ENCODE measurements at places on chromosomes 16 and 17.

DNA sequence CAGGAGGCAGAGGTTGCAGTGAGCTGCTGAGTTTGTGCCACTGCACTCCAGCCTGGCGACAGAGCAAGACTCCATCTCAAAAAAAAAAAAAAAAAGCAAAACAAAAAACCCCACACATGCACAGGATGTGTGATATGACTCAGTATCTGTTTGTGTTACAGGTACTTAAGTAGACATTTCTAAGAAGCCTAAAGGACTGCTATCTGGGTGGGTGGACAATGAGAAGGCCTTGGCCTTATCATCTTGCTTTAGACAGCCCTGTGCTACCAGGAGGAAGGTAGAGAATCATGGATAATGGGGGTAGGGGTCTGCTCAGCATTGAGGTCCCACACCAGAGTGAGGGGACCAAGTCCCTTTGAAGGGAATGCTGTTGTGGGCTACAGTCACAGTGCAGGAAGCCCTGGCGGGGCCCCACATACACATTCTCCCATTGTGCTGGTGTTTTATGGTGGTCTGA is 26.7 kb downstream of the PLD6 start:
- no peak for DNase-seq

GRCh38 chr17:49567871-49568694 is 7.6 kb upstream of the NXPH3 start:
- DNase-seq, result peak; percentile 63

DNA sequence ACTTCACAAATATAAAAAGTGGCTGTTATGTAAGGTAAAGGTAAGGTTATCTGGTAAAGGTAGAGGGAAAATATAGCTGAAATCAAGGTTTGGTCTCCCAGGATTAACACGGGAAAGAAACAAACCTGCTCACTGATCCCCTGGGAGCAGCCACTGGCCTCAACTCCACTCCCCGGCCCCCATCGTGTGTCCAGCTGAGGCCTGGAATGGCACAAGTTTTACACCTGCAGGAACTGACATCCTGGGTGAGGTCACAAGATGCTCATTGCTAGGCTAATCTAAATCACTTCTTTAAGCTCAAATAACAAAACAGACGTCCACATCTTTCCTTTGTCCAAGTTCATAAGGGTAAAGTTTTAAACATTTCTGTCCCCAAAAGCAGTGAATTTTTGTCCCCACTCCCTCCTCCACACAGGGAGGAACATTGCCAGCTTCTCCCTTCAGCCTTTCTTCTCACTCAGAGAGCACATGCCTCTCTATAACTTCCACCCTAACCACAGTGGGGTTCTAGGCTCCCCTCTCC is 46.3 kb downstream of the ERN1 start:
- no peak for DNase-seq

GRCh38 chr16:65070831-65071432 is 50.9 kb downstream of the CDH11 start:
- no peak for DNase-seq

GRCh38 chr16:82344157-82344556 is 174.1 kb upstream of the MPHOSPH6 start:
- DNase-seq, result no peak

Measured in activated T-helper 1 cell treated with anti-CD3 and anti-CD28 coated beads, Interleukin-2, amount 50 U/mL, for 16 hours (primary cell).